Fibroblast of villous mesenchyme (primary cell): ENCODE measurements at places on chromosomes 4 and X. TPM values are rescaled to one million over a fixed set of nuclear protein-coding genes. Genes with fewer than 3 reads are reported as not detected.

DNA sequence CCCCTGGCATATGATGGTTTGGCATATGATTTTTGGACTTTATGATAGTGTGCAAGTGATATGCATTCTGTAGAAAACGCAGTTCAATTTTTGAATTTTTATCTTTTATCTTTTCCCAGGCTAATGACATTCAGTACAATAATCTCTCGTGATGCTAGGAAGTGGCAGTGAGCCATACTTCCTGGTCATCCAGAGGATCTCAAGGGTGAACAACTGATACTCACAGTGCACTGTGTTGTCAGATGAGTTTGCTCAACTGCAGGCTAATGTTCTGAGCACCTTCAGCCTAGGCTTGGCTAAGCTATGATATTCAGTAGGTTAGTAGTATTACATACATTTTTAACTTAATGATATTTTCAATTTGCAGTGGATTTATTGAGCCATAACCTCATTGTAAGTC, 405.3 kb downstream of the PCDH7 start:
- no peak for DNase-seq

GRCh38 chrX:31845003-31845402, 773.2 kb upstream of the FTHL17 start:
- no peak for DNase-seq

DNA sequence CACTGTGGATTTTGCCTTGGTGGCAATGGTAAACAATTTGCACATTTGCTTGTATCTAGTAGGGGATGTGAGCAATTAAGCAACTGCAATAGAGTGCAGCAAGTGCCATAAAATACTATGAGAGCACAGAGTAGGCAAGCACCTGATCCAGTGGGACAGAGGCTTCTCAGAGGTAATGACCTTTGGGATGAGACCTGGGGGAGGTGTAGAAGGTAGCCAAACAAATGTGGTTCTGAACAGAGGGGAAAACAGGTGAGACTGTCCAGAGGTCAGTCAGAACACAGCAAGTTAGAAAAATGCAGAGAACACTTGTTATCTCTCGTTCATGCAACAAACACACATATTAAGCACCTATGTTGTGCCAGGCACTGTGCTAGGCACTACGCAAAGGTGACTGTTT, 21.4 kb upstream of the ANK2 start:
- DNase-seq: no peak

HTR2C gene
- under 0.01 TPM in 2 replicates for total RNA-seq

DNA sequence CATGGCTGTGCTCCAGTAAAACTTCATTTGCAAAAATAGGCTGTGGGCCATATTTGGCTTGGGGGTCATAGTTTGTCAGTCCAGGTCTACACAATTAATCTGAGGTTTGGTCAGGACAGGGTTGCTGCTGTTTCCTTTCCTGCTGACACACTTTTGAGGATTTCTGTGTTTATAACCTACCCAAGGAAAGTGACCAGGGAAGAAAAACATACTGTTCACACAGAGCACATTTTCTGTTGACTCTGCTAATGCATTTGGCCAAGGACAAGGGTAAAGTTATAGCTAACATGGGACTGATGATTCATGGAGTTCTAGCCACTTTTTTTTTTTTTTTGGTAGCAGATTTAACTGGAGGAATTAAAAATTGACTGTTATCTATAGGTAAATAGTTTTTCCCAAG, 43.9 kb upstream of the GEMIN8 start:
- DNase-seq: no peak
